ENCODE measurements at places on chromosomes 3 and 15. TPM values are rescaled to one million over a fixed set of nuclear protein-coding genes. Genes with fewer than 3 reads are reported as not detected.

KCNMB3 gene
- total RNA-seq: 1.6 TPM

SH2D7 gene
- total RNA-seq: not detected

PLEKHO2 gene
- total RNA-seq: 6.7 TPM

C3orf85 gene
- total RNA-seq: not detected

LRRC49 gene
- total RNA-seq: 1.1 TPM

PLAAT1 gene
- 25.7 TPM for total RNA-seq

PRSS50 gene
- total RNA-seq: 0.34 TPM

PCNP gene
- 80.6 TPM for total RNA-seq

ZNF654 gene
- 9.1 TPM for total RNA-seq

CYP11A1 gene
- 5.0 TPM for total RNA-seq

CACNA2D3 gene
- total RNA-seq: 13.5 TPM

TTC21A gene
- total RNA-seq: 0.52 TPM

P2RY1 gene
- total RNA-seq: 1.4 TPM

PRR23E gene
- not detected for total RNA-seq

ARL13B gene
- 1.9 TPM for total RNA-seq

SCG5 gene
- 0.21 TPM for total RNA-seq

GPR87 gene
- not detected for total RNA-seq

GOLGA8J gene
- not detected for total RNA-seq

UPK1B gene
- not detected for total RNA-seq

NSMCE3 gene
- total RNA-seq: 6.5 TPM

UROC1 gene
- 0.13 TPM for total RNA-seq

DENND4A gene
- 15.4 TPM for total RNA-seq

BCHE gene
- total RNA-seq: 1.9 TPM

C3orf20 gene
- 0.06 TPM for total RNA-seq

FANCD2OS gene
- not detected for total RNA-seq

SEC22C gene
- total RNA-seq: 13.0 TPM

MOBP gene
- not detected for total RNA-seq

LAMB2 gene
- 133 TPM for total RNA-seq

ZDHHC23 gene
- total RNA-seq: 2.5 TPM

GPR62 gene
- total RNA-seq: 0.20 TPM

DPPA2 gene
- not detected for total RNA-seq

SLC6A20 gene
- total RNA-seq: 0.27 TPM

FSIP1 gene
- not detected for total RNA-seq

CADM2 gene
- total RNA-seq: 6.3 TPM
